ENCODE measurements at places on chromosomes 2 and 18. TPM values are rescaled to one million over a fixed set of nuclear protein-coding genes. Genes with fewer than 3 reads are reported as not detected.

Gene ARHGEF33
- total RNA-seq = 0.10 TPM

DNA sequence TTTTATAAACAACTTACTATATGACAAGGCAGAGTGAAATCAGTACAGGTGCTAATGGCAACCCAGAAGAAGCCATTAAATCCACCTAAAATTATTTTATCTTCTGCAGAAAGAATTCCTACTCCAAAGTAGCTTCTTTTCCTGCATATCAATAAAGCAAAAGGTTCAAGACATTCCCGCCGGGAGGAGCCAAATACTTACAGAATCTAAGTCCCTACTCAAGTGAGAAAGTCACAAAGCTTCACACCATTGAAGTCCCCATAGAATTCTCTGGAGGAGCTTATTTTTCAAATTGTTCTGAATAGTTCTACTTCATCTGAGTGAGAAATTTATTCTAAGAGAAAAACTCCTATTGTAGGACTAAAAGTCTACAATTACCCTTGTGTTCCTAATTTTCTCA, 233.7 kb upstream of the HNRNPA3 start:
- no peak for DNase-seq
- H3K36me3 ChIP-seq = no peaks in the 10 kb centered on the region
- H3K4me3 ChIP-seq = no peak overlapping the region
- no peaks in the 10 kb centered on the region for H3K27me3 ChIP-seq
- H3K27ac ChIP-seq = no peak overlapping the region
- no peaks in the 10 kb centered on the region for H3K4me1 ChIP-seq

GRCh38 chr18:75406491-75407445, 20.7 kb downstream of the SMIM21 start:
- 0 out of 2 replicates have a peak overlapping the region, but pooled peaks have one; percentile 27 for H3K4me3 ChIP-seq
- no peak for DNase-seq
- no peaks in the 10 kb centered on the region for H3K36me3 ChIP-seq
- H3K4me1 ChIP-seq = peaks cover 14% of the 10 kb centered on the region

GRCh38 chr18:32351032-32351431, 119.7 kb downstream of the GAREM1 start:
- H3K4me3 ChIP-seq = no peak overlapping the region
- no peaks in the 10 kb centered on the region for H3K27me3 ChIP-seq
- DNase-seq = no peak
- no peaks in the 10 kb centered on the region for H3K4me1 ChIP-seq
- no peaks in the 10 kb centered on the region for H3K36me3 ChIP-seq
- H3K27ac ChIP-seq = no peak overlapping the region

GRCh38 chr18:79223431-79223830, 154.2 kb downstream of the ATP9B start:
- H3K27me3 ChIP-seq = no peaks in the 10 kb centered on the region
- no peak overlapping the region for H3K4me3 ChIP-seq
- no peak for DNase-seq
- H3K27ac ChIP-seq = no peak overlapping the region
- no peaks in the 10 kb centered on the region for H3K4me1 ChIP-seq
- no peaks in the 10 kb centered on the region for H3K36me3 ChIP-seq

DNA sequence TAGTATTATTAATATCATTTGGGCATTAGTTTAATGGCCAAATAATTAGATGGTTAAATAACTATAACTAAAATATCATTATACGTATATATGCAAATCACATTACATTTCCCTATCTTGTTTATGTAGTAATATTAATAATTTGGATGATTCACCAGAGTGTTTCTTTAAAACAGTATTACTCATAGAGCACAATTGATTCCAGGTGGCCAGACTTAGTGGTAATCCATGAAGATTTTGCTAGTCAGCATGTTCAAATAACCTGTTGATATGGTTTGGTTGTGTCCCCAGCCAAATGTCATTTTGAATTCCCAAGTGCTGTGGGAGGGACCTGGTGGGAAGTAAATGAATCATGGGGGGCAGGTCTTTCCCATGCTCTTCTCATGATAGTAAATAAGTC, 782.3 kb downstream of the LRP1B start:
- H3K4me3 ChIP-seq = no peak overlapping the region
- H3K27ac ChIP-seq = no peak overlapping the region
- no peak for DNase-seq
- H3K4me1 ChIP-seq = no peaks in the 10 kb centered on the region
- H3K36me3 ChIP-seq = no peaks in the 10 kb centered on the region
- H3K27me3 ChIP-seq = no peaks in the 10 kb centered on the region

- H3K36me3 ChIP-seq = no peaks in the 10 kb centered on the region
- no peak overlapping the region for H3K4me3 ChIP-seq
- no peak for DNase-seq
- no peaks in the 10 kb centered on the region for H3K27me3 ChIP-seq
- no peak overlapping the region for H3K27ac ChIP-seq
Measured at GRCh38 chr2:36609507-36609906, 11.5 kb upstream of the FEZ2 start.

- no peak overlapping the region for H3K4me3 ChIP-seq
- DNase-seq = no peak
- peaks cover 38% of the 10 kb centered on the region for H3K36me3 ChIP-seq
- H3K27ac ChIP-seq = no peak overlapping the region
Measured at GRCh38 chr2:112754564-112754963, 9.8 kb downstream of the CKAP2L start.
